ENCODE measurements at places on chromosomes 1 and 21. TPM values are rescaled to one million over a fixed set of nuclear protein-coding genes. Genes with fewer than 3 reads are reported as not detected.

DNA sequence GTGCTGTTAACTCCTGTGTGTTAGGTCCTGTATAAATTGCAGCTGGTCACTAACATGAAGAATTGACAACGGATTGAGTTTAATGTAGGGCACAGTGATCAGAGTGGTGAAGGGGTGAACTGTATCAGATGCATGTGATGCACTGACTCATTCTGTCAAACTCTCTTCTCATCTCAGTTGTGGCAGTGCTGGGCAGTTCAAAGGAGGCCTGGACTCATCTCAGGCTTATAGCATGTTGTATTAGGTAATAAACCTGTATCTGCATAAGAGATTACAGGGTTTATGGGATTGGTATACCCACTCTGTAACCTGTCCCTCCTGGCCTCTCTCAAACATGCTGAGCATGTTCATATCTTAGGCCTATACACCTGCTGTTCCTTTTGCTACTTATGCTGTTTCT is 12.4 kb upstream of the GBP3 start:
- DNase-seq: no peak

GRCh38 chr1:56507925-56508522 is 71.3 kb downstream of the PLPP3 start:
- DNase-seq: no peak

GRCh38 chr1:176964687-176965086 is 199.8 kb downstream of the ASTN1 start:
- no peak for DNase-seq

DNA sequence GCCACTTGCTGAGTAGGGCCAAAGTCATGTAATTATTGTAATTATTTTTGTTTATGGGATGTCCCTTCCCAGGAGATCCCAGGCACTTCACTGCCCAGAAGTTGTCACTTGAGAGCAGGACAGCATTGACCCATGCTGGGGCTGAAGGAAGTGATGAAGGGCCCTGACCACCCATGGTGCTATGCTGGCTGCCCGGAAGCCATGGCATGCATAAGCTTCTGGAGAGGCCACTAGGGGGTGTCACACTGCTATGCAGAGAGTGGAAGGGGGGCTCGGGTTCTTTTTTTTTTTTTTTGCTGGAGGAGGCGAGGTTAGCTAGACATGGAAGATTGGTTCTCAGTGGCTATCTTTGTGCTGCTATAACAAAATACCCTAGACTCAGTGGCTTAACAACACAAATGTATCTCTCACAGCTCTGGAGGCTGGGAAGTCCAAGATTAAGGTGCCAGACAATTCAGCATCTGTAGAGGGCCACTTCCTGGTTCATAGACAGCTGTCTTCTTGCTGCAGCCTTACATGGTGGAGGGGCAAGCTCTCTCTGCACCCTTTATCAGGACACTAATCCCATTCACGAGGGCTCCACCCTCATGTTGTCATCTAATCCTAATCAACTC is 84.9 kb downstream of the CNIH3 start:
- no peak for DNase-seq

FOXD2 gene
- 0.38 TPM for total RNA-seq

All from suprapubic skin (tissue), 4 donors.